ENCODE measurements at places on chromosomes 1 and 21.

GRCh38 chr1:43453442-43454269 lies at the start of gene HYI:
TSS of gene HYI (minus strand) at chr1:43453931. CDS start at chr1:43453793, 138 bp downstream.
- peak; percentile 87 for DNase-seq

- no peak for DNase-seq
These were observed 47.2 kb upstream of the ST6GALNAC3 start for GRCh38 chr1:76027341-76027740.

DNA sequence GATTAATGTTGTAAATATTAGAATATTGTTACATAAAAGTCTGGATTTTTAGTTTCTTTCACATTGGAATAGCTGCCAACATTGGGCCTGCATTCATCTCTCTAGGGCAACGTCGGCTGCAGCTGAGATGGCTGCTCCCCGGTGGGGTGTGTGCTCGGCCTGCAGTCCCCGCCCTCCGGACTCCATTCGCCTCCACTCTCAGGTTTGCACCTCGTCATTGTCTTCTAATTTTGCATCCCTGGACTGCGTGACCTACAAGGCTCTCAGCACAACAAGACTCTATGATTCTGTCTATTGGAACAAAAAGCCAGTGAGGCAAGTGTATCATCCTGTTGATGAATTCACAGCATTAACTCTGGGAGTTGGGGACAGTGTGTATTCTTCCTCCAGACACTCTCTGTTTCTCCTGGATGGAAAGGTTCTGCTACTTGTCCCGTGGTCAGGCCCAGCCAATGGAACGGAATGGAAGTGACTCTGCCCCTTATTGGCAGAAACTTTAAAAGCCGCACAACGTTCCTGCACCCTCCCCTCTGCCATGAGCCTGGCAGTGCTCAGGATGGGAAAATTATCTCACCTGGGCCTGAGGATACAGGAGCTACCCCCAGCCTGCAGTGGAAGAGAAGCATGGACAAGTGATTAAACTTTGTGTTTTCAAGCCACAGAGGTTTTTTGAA lies 105.0 kb upstream of the SAMD11 start:
- DNase-seq = peak; percentile 24

- DNase-seq = no peak
These were observed 692.4 kb downstream of the KCNT2 start for GRCh38 chr1:195915826-195916225.

DNA sequence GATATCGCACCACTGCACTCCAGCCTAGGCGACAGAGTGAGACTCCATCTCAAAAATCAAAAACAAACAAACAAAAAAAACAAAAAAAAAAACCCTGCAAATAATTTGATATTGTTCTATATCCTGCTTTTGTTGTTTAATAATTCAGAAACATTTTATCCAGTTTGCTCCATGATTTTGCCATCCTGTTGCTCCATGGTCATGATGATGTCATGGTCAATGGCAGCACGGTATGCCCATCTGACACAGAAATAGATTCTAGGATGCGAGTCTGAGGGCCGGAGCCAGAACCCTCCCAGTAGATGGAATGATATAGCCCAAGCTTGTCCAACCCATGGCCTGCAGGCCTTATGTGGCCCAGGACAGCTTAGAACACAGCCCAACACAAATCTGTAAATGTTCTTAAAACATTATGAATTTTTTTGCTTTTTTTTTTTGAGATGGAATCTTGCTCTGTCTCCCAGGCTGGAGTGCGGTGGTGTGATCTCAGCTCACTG lies 39.8 kb downstream of the EDARADD start:
- DNase-seq = no peak
